ENCODE measurements at places on chromosomes 6 and 20.

GRCh38 chr6:159163901-159164370 is 5.3 kb upstream of the FNDC1 start:
- no peak for DNase-seq

- DNase-seq: no peak
These were observed 28.3 kb downstream of the PPP1R16B start for GRCh38 chr20:38833857-38834164.

- no peak for DNase-seq
These were observed 1.3 kb upstream of the KCNQ2 start for GRCh38 chr20:63473555-63474449.

DNA sequence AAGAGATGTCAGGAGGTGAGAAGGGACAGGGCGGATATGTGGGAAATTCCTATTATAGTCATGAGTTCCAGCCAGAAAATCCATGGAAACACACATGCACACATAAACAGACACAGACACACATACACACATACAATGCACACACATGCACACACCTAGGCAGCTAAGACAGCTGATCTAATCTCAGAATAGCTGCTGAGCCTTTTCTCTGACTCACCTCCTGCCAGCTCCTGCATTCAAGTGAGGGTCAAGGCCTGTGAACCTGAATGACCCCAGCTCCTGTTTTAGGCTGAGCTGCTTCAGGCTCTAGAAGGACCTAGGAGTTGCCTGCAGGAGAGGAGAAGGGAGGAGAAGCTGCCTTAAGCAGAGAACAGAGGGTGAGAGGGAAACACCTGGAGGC is 21.6 kb upstream of the RAET1L start:
- DNase-seq: no peak

DNA sequence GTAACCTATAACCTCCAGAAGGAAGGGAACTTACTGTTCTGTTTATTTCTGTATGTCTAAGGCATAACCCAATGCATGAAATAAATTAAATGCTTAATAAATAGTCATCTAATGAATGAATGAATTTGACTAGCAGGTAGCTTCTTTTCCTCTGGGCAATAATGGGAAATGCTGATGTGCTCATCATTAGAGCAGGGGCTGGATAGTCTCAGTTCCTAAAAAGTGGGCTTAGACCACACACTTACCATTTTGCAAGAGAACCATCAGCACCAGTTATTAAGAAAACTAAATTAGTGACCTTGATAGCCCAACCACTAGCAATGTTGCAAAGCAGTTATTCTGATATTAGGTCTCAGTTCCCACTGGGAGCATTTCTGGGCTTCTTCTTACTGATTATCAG is 449.7 kb downstream of the CDC5L start:
- DNase-seq: no peak
